ENCODE measurements at places on chromosomes 11 and 22.

DNA sequence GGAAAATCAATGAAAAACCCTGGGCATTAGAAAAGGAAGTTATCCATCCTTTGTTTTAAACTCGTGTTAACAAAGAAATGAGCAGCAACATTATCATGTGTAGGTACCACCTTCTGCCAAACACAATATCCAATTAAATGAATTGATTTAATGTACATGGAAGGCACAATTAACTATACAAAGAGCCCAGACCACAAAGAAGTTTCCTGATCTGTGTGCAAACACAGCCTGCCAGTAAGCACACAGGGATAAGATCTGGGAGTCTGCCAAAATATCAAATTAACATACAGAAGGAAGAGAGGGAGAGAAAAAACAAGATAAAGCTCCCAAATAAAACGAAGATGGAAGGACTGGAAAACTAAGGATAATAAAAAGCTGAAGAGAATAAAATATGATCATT is 54.1 kb upstream of the SLC25A1 start:
- no peak for DNase-seq

DNA sequence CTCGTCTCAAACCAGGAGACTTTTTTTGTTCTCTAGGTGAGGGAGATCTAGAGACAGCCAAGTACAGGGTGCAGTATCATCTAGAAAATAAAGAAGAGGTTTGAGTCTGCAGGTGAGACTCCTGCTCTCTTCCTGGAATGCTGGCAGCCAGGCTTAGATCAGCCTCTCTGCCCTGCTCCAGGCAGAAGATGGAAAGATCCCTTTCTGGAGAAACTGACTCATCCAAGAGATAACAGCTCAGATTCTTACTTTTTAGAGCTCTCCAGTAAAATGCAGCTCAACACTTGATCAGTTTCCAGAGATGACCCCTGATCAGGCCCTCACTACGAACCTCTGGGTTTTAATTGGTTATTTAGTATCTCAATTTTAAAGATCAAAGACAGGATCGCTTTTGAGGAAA is 44.6 kb upstream of the EHF start:
- no peak for DNase-seq

DNA sequence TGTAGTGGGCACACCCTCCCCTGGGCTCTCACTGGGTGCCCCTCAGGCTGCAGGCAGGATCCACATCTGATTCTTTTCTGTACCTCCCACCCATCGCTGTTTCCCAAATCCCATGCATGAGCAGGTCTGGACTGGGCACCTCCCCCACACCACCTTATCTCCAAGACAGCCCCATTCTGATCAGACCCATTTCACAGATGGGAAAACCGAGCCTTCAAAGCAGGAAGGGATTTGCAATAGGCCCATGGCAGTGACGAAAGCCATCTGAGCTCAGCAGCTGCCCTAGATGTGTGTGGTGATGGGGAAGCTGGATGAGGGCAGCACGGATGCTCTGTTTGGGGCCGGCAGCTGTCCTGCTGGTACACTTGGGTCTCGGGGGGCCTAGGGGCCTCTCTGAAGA is 41.4 kb downstream of the WNT7B start:
- no peak for DNase-seq

DNA sequence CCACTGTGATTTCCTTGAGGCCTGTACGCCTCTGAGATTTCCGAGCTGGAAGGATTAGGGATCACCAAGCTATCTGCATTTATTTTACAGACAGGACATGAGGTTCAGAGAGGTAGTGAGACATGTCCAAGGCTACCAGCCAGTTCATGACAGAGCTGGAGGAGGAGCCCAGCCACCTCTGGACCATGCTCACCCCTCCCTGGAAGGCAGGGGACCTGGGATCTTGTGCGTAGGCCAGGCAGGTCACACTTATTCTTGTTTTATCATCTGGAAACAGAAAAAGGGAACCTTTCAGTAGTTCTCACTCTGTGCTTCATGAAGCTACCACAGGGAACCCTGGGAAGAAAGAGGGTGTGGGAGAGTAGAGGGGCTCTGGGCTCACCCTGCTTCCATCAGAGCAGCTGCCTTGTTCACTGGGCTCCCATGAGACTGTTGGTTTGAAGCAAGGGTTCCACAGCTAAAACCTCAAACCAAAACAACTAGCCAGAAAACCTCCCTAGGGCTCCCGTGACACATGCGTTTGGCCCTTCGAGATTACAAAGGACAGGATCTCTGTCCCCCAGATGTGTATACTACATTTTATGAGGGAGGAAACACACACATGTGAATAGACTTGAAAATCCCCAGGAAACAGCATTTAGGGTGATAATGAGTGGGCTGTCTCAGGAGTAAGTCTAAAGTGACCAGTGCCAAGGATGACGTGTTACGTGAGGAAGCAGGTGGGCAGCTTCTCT is 106.4 kb downstream of the DSCAML1 start:
- DNase-seq, result no peak

DNA sequence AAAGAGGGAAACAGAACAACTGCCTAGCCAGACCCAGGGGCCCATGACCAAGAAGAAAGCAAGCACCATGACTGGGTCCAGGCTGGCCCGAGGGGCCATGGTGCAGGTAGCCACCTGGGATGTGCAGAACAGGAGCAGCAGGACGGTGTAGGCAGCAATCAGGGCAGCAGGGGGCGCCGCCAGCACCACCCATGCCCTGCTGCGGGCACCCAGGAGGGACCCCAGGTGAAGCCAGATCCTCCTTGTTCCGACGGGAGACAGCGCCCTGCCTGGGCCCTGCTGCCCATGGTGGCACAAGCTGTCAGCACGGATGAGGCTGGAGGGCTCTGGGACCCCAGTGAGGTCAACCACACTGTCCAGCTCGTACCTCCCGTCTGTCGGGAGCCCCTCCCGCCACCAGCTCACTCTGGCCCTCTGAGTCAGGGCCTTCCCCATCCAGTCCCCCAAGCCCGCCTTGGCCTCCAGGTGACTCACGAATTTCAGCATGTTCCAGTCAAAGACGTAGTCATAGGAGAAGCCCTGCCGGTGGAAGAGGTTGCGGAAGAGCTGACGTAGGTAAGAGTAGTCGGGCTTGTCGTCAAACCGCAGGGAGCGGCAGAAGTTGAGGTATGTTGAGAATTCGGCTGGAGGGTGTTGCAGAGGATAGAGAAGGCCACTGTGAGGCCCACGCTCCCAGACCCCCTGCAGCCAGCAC is 18.8 kb downstream of the CSNK1E start:
- DNase-seq, result no peak

DNA sequence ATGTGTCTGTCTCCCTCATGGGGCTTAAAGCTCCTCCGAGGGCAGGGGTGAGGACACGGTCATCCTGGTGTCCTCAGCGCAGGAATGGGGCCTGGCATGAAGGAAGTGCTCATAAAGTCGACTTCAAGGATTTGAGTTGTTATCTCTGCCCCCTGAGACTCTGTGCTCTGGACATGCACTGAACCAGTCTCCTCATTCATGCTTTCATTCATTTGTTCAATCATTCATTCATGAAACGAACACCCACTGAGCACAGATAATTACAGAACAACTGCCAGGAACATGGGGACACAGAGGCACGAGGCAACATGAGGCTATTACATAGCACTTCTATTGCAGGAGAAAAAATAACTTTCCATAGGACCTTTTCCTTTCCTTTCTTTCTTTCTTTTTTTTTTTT is 16.5 kb downstream of the TMPRSS6 start:
- DNase-seq, result no peak

GRCh38 chr11:2934021-2934550 is 4.9 kb upstream of the PHLDA2 start:
- no peak for DNase-seq

DNA sequence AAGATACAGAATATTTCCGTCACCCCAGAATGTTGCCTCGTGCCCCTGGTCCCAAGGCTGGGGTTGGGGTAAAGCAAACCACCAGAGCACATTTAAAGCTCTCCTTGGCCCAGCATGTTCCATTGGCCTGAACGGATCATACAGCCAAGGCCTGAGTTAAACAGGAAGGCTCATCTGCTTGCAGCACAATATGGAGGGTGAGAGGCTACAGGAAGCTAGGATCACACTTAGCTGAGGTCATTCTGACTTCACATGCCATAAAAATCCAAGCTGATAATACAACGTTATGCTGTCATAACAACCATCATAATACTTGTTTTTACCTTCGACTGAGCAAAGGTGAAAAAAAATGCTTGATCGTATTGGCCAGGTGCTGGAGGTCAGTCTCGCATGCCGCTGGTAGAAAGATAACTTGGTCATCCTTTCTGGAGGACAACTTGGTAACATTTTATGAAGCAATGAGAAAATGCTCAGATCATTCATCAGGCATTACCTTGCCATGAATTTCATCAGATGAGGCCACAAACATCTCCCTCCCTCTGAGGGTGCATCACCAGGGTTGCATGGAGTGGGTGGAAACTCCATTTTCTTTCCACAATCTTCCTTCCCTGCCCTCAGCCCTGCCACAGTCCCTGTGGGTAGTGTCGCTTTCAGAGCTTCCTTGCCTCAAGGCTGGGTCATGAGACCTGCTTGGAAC is 31.9 kb upstream of the RTL6 start:
- DNase-seq, result no peak

GRCh38 chr11:34358258-34358727 is 483 bp upstream of the ABTB2 start:
- DNase-seq, result no peak

DNA sequence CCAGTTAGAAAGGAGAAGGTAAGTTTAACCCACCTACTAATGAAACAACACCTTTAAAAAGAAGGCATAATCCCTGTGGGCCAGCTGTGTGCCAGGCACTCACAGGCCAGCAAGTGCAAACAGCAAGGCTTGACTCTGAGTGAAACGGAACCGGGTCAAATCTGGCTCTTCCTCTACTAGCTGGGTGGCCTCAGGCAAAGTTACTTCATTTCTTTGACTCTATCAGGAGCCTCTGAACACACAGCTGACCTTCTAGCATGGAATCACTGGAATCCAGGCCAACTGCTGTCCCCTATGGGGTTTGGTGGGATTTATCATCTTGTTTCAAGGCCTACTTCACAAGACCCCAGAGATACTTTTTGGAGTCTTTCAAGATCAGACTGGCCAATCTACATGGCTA is 3.3 kb downstream of the RAB38 start:
- no peak for DNase-seq

DNA sequence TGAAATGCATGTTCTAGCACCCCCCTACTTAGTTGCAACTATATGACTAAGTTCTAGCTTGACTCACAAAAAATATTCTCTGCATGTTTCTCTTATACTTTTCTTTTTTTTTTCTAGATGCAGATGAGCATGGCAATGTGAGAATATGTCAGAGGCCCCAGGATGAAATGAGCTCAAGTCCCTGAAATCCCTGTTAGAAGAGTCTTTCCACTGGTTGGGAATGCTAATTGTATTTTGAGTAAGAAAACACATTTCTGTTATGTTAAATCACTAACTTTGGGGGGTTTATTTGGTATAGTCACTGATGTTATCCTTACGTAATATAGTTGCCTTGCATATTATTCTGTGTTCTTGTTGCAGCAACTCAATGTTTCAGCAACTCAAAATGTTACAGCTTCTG is 306.1 kb upstream of the CCDC179 start:
- DNase-seq, result no peak
